ENCODE measurements at places on chromosomes 2 and 18.
A peak's percentile ranks its signal among the peaks of the same experiment; 100 is the strongest.

DNA sequence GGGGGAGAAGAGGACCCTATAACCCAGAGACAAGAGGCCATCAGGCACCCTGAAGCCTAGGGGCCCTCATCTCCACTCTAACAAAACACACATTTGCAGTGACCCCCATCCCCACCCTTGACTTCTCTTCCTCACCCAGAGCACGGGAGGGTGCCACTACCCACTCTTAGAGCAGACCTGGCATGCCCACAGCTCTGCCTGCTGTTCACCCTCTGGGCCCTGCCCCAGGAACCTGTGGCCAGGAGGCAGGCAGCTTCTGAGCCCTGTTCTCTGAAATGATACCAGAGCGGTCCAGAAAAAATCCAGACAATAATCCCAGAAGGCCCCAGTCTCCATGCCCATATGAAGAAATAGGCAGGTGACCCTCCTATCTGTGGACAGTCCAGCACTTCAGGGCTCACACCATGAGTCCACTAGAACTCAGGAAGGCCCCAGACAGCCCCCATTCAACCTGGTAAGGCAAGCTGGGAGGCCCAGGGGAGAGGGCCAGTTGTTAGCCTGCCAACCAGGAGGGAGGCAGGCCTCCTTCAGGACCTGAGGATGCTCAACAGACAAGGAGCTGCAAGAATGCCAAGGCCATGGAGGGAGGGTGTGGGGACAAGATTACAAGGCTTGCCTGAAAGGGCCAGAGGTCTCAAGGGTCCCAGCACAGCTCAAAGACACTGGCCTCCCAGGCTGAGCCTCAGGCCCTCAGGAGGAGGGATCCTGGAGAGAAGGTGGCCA, 75.0 kb downstream of the TNS1 start:
- no peak for DNase-seq

GRCh38 chr18:54127759-54128378, 96.6 kb downstream of the MBD2 start:
- peak; percentile 49 for DNase-seq

GRCh38 chr2:47535996-47536395, 133.0 kb downstream of the MSH2 start:
- no peak for DNase-seq

DNA sequence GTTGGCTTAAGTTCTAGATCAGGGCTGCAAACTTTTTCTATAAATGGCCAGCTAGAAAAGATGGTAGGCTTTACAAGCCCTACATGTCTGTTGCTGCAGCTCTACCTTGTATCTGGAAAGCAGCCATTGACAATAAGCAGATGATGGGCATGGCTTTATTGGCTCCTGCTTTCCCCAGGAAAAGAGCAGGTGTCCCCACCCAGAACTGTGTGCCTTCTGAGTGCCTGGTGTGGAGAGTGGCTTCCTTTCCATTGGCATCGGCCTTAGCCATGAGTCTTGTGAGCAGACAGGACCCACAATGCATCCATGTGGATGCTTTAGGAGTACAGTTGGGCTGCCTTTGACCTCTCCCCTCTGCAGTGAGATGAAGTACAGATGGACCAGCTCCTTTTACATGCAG, 120.2 kb downstream of the CD8B2 start:
- DNase-seq = no peak
